Motor neuron (in vitro differentiated cells): ENCODE measurements at places on chromosomes 6 and 20. TPM values are rescaled to one million over a fixed set of nuclear protein-coding genes. Genes with fewer than 3 reads are reported as not detected.

DNA sequence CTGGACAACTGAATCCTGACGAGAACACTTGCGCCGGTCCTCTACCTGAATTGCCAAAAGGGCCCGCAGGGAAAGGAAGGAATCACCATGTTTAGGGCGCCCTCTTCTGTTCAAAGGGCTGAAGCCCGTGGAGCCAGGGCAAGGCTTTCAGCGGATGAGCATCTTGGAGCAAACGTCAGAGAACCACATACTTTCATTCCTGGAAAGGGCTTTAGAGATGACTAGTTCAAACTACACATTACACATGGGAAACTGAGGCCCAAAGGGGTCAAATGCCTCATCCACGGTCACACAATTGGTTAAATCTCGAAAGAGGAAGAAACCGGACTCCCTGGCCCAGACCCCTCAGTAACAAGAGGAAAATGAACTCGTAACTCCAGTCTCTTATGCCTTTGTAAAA is 11.5 kb upstream of the ZNF133 start:
- peak; percentile 61 for ATAC-seq

Gene KIAA0408
- 0.10 and 1.2 TPM in 2 replicates for total RNA-seq

DNA sequence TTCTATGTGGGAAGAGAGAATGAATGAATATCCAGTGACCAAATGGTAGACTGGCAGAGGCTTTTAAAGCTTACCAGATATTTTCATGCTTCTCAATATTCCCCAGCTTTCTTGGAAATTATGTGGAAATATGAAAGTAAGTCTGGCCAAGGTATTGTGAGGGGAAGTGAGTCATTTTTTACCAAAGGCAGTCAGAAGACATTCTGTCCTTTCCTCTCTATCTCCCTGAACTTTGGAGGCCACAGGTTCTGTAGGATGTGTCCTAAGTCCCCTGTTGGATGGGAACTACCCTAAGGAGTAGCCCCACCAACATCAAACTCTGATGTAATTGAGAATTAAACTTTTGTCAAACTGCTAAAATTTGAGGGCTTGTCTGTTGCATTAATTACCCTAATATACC is 593.8 kb upstream of the NRSN1 start:
- ATAC-seq: no peak

DNA sequence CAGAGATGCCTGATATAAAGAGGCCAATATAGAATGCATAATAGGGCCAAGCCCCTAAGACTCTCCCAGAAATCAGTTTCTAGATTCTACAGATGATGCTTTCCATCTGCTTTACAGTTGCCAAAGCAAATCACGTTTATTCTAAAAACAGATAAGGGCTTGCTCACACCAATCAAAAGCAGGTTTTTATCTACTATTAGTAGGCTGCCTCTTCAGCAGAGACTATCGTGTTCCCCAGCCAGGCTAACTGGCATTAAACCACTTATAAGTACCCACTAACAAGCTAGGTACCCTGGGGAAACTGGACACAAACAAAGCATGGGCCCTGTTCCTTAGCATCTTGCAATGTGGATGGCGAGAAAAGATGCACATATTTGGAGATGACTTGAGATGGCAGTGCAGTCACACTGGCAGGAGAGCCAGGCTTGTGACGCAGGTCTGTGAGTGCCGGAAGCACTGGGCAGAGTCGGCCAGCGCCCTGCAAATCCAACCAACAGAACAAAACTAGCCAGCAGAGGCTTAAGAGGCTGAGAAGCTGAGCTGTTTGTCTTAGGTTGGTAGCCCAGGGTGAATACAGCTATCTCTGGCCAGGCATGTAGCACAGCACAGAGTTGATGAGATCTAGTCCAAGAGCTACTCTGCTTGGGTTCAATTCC is 73.4 kb downstream of the GFOD1 start:
- no peak for ATAC-seq

DNA sequence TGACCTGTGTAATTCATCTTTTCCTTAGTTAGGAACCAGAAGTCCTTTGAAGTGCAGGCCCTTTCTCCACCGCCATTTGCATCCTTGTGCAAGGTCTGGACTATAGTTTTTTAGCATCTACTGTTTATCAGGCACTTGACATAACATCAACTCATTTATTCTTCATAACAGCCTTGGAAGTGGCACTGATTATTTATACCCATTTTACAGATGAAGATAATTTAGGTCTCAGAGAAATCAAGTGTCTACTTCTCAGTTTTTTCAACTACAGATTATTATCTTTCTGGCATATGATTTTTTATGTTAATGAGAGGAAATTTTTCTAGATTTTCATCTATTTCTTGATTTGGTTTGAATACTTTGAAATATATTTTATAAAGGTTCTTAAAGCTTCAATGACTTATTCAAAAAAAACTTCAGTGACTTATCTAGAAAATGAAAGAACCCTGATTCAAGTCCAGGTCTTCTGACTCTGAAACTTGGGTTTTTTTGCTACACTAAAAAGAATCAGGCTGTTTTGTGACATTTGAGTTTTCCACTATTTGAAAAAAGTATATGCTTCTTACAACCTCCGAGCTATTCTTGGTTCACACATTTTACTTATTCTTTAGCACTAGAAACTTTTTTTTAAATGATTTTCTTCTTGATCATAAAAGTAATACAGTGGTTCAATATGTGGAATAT is 3.1 kb upstream of the UBE2J1 start:
- ATAC-seq: no peak

GRCh38 chr6:10511477-10511876 is 9.7 kb upstream of the GCNT2 start:
- ATAC-seq: peak; percentile 60

GRCh38 chr6:157203312-157203744 is 120.0 kb downstream of the TMEM242 start:
- ATAC-seq: no peak

Gene HLA-G
- total RNA-seq: 0.56 TPM in 1 of 2 replicates, not detected in the other

- ATAC-seq: no peak
Measured at GRCh38 chr6:165762876-165763275, 99.8 kb upstream of the PDE10A start.

GRCh38 chr6:29908710-29909109 is 33.6 kb upstream of the HLA-A start:
- no peak for ATAC-seq

Gene TPBG
- 5.4 and 5.9 TPM in 2 replicates for total RNA-seq

DNA sequence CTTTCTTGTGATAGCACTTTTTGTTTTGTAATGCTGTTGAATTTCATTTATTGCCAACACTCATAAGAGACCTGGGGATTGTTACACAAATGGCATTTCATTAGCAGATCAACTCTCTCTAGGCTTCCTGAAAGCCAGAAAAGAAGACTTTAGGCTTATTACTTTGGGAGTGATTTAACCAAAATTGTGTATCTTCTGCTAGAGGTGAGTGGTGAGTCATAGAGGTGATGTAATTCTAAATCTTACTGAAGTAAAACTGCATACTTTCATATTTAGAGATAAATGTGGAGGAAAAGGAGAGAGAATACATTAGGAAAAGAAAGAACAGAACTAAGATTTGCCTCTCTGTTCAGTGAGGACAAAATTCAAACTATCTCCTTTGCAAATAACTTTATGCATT is 304.7 kb upstream of the RGS17 start:
- ATAC-seq: no peak

Gene OR2W1
- total RNA-seq: not detected in 2 replicates

- ATAC-seq: peak; percentile 73
Measured at GRCh38 chr6:112281821-112282615, 27.7 kb upstream of the LAMA4 start.

DNA sequence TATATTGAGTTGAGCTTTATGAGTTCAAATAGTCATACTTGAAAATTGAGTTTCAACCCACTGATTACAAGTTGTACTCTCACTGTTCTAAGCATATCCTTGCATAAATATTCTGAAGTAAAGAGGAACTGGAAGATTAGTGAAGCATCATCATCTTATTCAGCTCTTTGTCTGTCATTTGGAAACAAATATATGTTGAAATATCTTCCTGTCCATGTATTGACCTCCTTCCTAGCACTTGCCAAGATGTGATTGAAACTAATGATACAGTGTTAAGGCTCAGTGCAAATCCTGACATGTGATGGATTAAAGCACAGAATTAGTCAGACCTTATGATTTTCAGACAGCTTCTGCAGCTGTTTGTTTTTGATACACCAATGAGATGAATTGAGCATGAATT is 434.3 kb downstream of the TBC1D32 start:
- no peak for ATAC-seq

Gene HMGN4
- 40.7 and 46.6 TPM in 2 replicates for total RNA-seq

- ATAC-seq: no peak
Measured at GRCh38 chr20:8223091-8223870, 91.2 kb downstream of the PLCB1 start.

DNA sequence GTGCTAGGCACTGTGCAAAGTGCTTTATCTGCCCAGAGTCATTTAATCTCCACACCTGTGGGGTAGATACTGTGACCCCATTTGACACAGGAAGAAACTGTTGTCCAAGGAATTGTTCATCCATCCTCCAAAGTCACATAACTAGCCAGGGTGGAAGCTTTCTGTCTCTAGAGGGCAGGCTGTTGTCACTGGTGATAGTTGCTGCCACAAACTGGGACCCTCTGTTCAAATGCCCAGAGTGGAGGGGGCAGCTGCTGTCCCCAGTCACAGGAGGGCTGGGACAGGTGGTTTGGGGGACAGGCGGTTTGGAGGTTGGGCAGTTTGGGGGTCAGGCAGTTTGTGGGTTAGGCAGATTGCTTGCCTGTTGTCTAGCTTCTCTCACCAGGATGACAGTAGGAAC is 16.1 kb upstream of the TMEM242 start:
- ATAC-seq: no peak

DNA sequence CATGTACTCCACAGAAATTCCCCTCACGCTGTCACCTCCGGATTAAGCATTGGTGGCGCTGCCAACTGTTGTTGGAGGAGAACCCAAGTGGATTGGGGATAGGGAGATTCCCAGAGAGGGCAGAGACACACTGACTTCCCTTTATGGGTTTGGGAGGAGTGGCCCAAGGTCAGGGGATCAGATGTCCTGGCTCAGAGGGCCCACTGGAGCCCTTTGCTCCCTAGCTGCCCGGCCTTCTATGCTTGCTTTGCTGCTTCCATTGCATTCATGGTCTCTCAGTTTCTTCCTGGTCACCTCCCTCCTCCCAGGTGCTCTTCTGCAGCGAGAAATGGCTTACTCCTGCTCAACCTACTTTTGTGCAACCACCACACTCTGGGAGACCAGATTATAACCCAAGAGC is 14.3 kb downstream of the CUL9 start:
- ATAC-seq: no peak

DNA sequence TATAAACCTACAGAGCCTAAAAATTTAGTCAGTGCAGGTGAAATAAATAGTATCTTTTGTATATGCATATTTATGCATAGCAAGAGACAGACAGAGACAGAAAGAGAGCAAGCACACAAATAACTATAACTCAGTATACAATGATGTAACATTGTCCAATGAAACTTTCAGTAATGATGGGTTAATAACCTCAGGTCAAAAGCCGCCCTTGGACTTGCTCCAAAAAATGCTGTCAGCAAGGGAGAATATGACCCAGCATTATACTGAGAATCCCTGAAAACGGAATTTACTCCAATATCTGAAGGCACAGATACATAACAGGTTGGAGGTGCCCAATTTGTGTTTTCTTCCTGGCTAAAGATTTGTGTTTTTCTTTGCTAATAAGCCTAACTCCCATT is 590.6 kb upstream of the NOX3 start:
- peak; percentile 6 for ATAC-seq

DNA sequence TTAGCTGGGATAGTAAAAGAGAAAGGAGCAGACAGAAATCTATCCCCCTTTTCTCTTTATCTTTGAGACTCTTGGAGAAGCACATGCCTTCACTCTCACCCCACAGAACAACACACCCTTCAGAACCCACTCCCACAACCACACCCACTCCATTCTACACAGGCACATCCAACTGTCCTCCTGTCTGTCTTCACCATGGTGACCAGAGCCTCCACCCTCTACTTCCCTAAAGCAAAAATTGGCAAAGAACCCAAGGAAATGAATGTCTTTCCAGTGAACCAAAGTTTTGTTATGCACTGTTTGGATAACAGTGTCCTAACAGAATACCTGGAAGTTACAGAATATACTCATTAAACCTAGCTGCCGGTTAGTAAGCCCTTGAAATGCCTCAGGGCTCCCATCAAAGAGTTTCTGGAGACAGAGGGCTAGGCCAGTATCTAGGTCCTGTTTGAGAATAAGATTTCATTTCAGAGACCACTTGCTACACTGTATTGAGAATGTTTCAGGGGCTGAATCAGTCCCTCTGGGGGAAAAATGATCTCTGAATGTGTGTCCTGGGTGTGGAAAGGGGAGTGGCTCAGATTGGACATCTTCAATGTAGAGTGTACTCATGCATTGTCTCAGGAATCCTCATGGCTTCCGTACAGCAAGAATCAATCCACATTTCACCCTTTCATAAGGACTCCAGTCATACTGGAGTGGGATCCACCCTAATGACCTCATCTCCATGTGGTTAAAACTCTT is 101.1 kb downstream of the LY86 start:
- ATAC-seq: peak; percentile 79

GRCh38 chr6:27650620-27651370 is 177.9 kb upstream of the ZNF184 start:
- peak; percentile 97 for ATAC-seq

Gene SLC17A2
- not detected in 2 replicates for total RNA-seq

Gene ESF1
- 20.2 and 22.5 TPM in 2 replicates for total RNA-seq

- no peak for ATAC-seq
Measured at GRCh38 chr20:35394271-35394670, 17.5 kb downstream of the UQCC1 start.

Gene STMN3
- total RNA-seq: 69.5 and 76.6 TPM in 2 replicates

- no peak for ATAC-seq
Measured at GRCh38 chr6:36063318-36064060, 35.9 kb downstream of the MAPK14 start.

- ATAC-seq: peak; percentile 46
Measured at GRCh38 chr6:35454391-35455110, 2.4 kb downstream of the FANCE start.

GRCh38 chr6:53746442-53747103 is 48.2 kb upstream of the LRRC1 start:
- no peak for ATAC-seq
